Uterine smooth muscle cell (primary cell): ENCODE measurements at places on chromosomes 7 and 10. TPM values are rescaled to one million over a fixed set of nuclear protein-coding genes. Genes with fewer than 3 reads are reported as not detected.

Gene TMEM213
- total RNA-seq, result not detected in 2 replicates

Gene PAX4
- total RNA-seq, result not detected in 2 replicates

Gene ACBD5
- 24.8 and 26.5 TPM in 2 replicates for total RNA-seq

Gene HABP2
- total RNA-seq, result not detected in 2 replicates

Gene CUL2
- 38.6 and 55.3 TPM in 2 replicates for total RNA-seq

Gene ACSM6
- not detected in 2 replicates for total RNA-seq

Gene HACD1
- 32.0 and 42.6 TPM in 2 replicates for total RNA-seq

Gene AKR1C4
- not detected in 2 replicates for total RNA-seq
